Left renal pelvis (tissue), 4 donors: ENCODE measurements at places on chromosomes 5 and 9. TPM values are rescaled to one million over a fixed set of nuclear protein-coding genes. Genes with fewer than 3 reads are reported as not detected.

DNA sequence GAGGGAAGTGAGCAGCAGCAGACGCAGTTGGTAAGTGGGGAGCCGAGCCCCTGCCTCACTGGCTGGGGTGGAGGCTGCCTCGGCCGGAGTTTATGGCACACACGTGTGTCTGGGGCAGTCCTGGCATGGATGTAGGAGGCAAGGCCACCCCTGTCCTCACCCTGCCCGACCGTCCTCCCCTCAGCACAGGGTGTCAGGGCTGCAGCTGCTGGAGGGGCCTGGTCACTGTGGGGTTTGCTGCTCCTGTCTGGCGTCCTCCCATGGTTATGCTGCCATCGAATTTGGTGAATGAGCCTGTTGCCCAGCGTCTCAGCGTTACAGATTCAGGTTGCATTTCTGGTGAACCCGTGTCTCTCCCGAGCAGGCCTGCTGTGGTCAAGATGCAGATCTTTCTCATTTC, 32.4 kb downstream of the CEP72 start:
- DNase-seq: no peak

GRCh38 chr5:100992354-100992753, 89.3 kb upstream of the ST8SIA4 start:
- no peak for DNase-seq

Gene PCDHA5
- polyA plus RNA-seq: 0.22 TPM

DNA sequence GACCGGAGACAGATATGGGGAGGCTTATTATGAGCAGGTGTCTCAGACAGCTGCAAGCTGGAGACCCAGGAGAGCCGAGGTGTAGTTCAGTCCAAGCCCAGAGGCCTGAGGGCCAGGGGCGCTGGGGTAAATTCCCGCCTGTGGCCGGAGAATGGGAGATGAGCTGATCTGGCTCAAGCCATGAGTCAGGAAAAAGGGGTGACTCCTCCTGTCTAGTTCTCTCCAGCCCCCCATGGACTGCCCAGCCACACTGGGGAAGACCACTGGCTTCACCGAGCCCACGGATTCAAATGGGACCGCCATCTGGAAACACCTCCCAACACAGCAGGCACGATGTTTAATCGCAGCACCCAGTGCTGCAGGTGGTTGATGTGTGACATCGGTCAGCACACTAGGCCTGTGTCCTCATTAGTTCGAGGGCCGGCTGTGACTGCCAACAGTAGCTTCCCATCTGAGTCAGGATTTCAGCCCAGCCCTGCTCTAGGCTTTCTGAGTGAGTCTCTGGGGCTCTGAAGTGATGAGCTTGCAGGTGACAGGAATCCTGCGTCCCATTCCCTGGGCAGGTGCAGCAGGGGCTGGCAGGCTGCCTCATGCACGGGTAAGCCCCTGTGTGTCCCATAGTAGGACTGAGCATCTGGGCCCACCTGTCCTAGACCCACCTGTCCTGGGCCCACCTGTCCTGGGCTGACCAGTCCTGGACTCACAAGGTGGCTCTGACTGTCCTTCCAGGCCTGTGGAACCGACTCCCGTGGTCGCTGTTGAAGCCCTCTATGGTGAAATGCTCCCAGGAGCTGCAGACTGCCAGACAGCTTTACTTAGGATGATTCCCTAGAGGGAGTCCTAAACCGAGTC, 49.7 kb downstream of the AHRR start:
- DNase-seq: no peak

Gene PCAT7
- 0.49 TPM for polyA plus RNA-seq

DNA sequence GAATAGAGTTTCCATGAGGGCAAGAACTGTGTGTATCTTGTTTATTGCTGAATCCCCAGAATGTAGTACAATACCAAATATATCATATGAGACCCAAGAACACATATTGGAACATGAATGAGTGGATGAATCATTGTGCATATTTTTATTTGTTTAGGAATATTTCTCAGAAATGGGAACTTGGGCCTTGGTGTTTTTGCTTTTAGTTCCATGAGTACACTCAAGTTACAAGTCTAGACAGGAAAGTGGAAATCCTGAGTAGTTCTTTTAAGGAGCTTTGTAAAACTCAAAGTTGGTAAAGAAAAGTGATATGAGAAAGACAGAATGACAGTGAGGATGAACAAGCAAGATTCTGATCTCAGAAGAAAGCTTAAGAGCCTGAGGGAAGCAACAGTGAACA, 647.0 kb downstream of the EFNA5 start:
- DNase-seq: no peak

DNA sequence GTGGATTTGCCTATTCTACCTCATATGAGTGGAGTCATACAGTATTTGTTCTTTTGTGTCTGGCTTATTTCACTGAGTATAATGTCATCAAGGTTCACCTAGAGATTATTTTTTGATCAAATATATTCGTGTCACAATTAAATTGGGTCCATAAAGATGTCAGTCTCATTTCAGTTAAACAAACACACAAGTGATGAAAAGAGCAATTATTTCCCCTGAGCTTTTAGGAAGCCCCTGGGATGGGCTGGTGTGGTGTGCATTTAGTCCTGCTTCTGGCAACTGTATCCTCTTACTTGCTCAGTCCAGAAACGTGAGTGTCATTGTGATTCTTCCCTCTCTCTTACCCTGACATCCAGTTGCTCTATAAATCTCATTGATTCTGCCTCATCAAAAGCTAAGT, 52.8 kb upstream of the CARTPT start:
- no peak for DNase-seq

- DNase-seq: no peak
Observed at GRCh38 chr5:76684756-76685519, 31.0 kb upstream of the F2R start.

DNA sequence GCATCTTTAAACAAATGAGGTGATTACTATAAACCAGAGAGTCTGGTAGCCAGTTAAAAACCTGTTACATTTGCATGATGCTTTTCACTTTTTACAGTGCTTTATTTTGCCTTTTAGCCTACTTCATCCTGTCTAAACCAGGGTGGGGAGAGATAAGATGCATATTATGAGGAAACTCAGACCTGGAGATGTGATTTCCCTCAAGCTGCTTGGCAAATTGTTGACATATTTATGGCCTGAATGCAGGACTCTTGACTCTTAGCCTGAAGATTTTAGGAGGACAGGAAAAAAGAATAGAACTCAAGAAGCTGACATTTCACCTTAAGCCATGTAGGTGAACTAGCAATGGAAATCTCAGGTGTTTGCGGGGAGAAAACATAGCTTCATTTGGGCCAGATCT, 202.8 kb downstream of the NMUR2 start:
- no peak for DNase-seq

DNA sequence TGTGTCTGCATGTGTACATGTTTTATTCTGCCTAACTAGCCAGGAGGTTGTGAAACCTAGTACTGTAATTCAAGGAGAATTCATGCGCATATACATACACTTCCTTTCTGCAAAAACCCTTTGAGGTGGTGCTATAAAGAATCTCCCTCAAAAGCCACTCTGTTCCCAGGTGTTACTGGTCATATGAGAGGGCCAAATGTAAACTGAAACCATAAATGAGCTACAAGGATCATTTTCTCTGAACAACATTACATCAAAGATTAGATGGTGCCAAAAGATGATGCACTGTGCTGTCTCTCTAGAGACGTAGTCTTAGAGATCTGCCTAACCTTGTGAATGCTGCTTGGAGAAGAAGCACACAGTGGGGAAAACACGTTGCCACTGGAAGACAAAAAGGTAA, 15.7 kb downstream of the NREP start:
- DNase-seq: no peak

DNA sequence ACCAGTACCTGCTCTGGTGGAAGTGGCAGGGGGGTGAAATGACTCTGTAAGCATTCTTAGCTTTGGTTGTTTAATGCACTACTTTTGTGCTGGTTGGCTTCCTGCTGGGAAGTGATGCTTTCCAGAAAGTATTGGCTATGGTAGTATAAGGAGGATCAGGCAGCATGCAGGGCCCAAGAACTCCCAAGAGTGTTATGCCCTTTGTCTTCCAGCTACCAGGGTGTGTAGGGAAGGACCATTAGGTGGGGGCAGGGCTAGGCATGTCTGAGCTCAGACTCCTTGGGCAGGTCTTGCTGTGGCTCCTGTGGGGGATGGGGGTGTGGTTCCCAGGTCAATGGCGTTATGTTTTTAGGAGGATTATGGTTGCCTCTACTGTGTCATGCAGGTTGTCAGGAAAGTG, 135.8 kb upstream of the TRPC7 start:
- DNase-seq: no peak

DNA sequence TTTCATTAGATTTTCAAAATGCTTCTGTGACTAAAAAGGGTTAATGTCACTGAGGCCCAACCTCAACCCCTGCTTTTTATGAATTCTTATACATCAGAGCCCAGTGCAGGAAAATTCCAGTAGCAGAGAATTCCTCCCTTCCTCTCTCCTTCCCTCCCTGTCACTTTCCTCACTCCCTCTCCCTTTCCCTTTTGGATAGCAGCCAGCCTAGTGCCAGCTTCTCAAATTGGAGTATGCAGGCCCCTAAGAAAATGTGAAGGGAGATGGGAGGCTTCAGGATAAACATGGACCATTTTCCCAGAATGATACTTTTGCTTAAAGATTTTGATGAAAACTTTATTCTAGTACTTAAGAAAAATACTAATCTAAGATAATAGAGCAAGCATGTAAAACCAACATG, 507.4 kb downstream of the KDM4C start:
- no peak for DNase-seq
